ENCODE measurements at places on chromosomes 3 and 15. TPM values are rescaled to one million over a fixed set of nuclear protein-coding genes. Genes with fewer than 3 reads are reported as not detected.
A peak's percentile ranks its signal among the peaks of the same experiment; 100 is the strongest.

ANKRD34C gene
- total RNA-seq = 2.4 TPM

GOLGA6A gene
- 0.36 TPM for total RNA-seq

- DNase-seq = no peak
Observed at GRCh38 chr3:185330644-185331043, 32.3 kb upstream of the MAP3K13 start.

GRCh38 chr3:69360690-69361089 is 25.2 kb downstream of the FRMD4B start:
- no peak for DNase-seq

PRR20G gene
- total RNA-seq = not detected

GRCh38 chr3:134409041-134409440 is 34.8 kb upstream of the AMOTL2 start:
- no peak for DNase-seq

- peak; percentile 21 for DNase-seq
Observed at GRCh38 chr3:147049821-147050220, 356.5 kb downstream of the ZIC4 start.

DNA sequence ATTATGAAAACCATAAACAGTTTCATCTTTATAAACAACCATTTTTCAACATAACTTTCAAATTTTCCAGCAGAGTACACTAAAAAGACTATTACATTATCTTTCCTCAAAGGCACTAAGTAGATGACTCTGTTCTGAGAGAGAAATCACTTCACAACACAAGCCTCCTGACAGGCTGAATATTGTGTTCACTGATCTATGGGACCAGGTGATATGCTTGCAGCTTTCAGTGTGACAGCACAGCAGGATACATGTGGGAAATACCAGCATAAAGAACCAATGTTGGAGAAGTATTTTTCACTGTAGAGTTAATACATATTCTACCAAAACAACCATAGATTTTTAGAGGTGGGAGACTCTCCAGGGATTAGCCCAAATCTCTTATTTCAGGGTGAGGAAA is 350.6 kb downstream of the PLCL2 start:
- no peak for DNase-seq

DNA sequence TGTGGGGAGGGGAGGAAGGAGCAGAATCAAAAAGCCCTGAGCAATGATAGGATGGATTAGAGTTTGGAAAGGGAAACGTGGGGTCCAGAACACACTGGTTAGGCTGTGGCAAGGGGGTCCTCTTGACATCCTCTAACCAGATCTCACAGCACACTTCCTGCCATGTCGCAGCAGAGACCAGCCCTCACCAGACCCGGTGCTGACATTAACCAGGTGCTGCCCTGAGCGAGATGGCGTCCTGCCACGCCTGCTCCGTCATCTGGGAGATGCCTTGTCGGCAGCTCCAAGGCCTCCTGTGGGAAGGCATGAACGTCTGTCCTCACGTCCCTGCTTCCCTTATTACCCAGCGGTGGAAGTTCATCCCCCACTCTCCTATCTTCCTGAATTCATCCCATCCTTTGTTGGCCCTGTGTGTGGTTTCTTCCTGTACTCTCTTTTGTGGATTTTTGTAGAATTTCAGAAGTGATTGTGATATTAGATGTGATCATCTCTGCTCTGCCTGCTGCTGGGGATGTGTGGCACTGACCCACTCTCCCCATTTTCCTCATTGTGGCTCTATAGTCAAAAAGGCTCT is 29.4 kb upstream of the MYZAP start:
- peak; percentile 8 for DNase-seq

DAZL gene
- total RNA-seq = 0.09 TPM

- peak; percentile 55 for DNase-seq
Observed at GRCh38 chr3:177050501-177051237, 146.6 kb downstream of the TBL1XR1 start.

CCR3 gene
- not detected for total RNA-seq

VGLL3 gene
- 2.5 TPM for total RNA-seq

- DNase-seq = no peak
Observed at GRCh38 chr15:40739047-40739446, 16.0 kb downstream of the RMDN3 start.

GRCh38 chr15:56943403-56943802 is 25.0 kb downstream of the TCF12 start:
- DNase-seq = no peak

CCR8 gene
- total RNA-seq = not detected

DNA sequence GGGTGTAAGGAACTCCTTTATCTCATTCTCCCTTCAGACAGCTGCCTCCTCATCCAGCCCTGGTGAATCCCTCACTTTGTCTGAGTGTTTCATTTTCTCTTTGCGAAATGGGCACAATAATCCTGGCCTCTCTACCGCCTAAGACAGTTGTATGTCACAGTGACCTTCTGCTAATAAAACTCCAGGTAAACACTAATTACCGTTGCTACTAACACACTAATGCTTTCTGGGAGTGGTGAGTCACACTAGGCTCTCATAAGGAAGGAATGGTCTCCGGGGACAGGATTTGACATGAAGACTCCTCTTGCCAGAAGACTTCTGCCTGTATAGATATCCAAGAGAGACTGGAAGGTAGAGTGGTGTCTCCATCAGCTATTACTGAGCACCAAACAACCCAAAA is 71.7 kb upstream of the SNRK start:
- DNase-seq = no peak

All from cerebellum (tissue), 4 donors.